ENCODE measurements at places on chromosomes 5 and 9.

GRCh38 chr9:124843456-124844034, 9.7 kb upstream of the WDR38 start:
- DNase-seq: no peak

DNA sequence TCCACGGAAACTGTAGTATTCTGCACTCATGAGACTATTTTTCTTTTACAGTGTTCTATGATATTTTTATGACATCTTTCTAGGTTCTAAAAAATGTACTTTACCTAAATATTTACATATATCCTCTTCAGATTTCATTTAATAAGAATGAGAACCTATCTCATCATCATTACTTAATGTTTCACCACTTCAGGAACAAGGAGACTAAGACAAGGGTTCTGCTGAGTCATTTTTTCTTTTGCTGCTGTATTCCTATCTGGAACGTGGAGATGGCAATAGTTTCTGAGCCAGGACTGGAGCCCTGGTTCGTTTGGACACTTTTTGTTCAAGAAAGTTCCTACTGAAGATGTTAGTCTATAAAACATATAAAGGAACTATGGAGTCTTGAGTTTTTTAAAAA, 258.2 kb upstream of the MAP3K1 start:
- no peak for DNase-seq

GRCh38 chr5:65880496-65881072, 45.8 kb upstream of the ERBIN start:
- DNase-seq: no peak

DNA sequence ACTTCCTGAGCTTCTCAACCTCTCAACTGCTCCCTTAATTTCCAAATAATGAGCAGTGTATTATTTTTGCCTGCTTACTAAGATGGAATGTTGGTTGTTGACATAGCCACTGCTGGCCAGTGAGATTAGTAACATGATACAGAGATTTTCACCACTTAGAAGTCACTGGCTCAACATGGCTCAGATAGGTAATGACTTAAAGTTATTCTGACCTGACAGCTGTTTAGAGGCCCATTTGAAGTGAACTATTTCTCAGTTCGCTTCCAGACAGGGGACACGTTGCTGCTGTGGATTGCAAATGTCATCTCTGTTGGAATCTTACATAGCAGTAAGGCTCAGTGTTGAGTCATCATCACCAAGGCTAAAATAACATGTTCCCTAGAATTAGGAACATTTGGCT, 490.2 kb downstream of the TLE4 start:
- peak; percentile 96 for DNase-seq

GRCh38 chr9:125663127-125663526, 43.9 kb downstream of the MAPKAP1 start:
- peak; percentile 48 for DNase-seq

DNA sequence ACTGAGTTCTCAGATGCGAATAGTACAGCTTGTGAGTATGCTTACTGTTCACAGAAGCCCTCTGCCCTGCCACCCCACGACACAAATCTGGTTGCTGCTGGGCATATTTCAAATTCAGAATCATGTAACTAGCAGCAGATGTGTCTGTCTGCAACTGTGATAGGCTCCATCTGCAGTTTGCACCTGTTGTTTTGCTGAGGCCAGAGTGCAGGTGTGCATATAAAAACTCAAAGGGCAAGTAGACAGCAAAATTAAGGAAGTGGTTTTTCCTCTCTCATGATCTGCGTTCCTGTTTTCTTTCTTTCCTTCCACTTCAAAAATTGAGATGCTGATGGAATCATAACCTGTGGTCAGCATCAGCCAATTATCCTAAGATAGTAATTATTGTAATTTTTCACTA, 1000.5 kb downstream of the PTPRD start:
- no peak for DNase-seq

DNA sequence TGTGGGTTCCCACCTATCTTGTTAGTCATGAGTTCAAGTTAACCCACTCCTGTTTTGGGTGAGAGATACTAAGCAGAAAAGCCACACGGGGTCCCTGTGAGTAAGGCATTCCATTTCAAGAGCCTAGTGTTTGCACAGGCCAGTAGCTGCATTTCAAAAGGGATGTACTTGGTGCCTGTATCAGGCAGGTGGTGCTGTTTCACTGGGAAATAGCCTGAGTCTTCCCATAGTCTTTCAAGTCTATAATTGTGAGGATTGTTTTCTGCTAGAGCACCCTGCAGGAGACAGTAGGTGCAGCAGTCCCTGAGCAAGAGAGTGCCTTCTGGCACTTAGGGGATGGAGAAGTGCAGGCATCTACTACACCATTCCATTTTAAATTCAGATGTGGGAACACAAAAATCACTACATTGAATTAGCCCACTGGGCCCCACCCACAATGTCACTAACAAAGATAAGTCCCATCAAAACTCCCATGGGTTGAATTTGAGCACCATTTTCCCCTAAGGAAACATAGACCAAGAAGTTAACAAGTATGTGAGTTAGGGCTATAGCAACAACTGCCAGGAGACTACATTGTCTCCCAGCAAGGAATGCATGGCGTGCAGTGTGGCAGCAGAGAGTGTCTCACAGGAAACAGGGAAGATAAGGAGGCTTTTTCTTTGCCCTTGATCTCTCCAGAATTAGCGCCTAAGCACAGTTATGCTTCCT, 263.2 kb downstream of the COX7C start:
- DNase-seq: peak; percentile 86

- DNase-seq: no peak
Observed at GRCh38 chr5:6708814-6709213, 4.4 kb upstream of the TENT4A start.

DNA sequence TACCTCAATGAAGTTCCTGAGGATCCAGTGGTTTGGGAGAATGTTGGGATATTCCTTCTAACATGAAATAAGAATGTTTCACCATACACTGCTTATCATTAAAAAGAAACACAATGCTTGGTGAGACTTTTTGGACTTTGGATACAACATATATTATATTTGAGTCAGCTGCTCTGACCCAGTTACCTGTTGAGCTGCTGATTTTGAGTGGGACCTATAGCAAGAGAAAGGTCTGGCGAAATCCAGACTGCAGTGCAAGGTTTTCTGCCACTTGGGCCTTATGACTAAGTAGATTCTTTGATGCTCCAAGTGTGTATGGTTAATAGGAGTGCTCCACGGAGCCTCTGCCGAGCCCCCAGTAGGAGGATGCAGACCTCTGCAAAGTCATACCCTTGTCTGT, 10.0 kb upstream of the RALGPS1 start:
- DNase-seq: no peak

- DNase-seq: no peak
Observed at GRCh38 chr5:21680641-21681040, 1172.5 kb downstream of the CDH12 start.

GRCh38 chr5:79093762-79094161, 17.8 kb upstream of the BHMT start:
- DNase-seq: no peak

GRCh38 chr5:134569758-134570364, 44.4 kb downstream of the JADE2 start:
- DNase-seq: no peak
